ENCODE measurements at places on chromosomes 16 and 17. TPM values are rescaled to one million over a fixed set of nuclear protein-coding genes. Genes with fewer than 3 reads are reported as not detected.
A peak's percentile ranks its signal among the peaks of the same experiment; 100 is the strongest.

DNA sequence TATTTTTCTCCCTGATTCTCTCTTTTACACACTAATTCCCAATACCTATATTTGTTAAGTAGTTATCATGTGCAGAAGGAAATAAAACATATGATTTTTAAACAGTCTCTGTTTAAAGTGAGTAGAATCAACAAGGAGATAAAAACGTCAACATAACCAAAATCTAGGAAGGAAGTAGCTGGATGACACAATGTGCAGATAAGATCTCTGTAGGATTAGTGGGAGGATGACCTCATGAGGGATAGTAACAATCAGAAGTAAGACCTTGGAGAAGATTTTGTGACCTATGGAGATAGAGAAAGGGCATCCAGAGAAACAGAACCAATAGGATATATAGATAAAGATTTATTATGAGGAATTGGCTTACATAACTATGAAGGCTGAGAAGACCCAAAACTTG, 262.6 kb upstream of the CDH11 start:
- H3K27ac ChIP-seq, result no peak overlapping the region
- H3K36me3 ChIP-seq, result no peaks in the 10 kb centered on the region
- H3K4me3 ChIP-seq, result no peak overlapping the region

DNA sequence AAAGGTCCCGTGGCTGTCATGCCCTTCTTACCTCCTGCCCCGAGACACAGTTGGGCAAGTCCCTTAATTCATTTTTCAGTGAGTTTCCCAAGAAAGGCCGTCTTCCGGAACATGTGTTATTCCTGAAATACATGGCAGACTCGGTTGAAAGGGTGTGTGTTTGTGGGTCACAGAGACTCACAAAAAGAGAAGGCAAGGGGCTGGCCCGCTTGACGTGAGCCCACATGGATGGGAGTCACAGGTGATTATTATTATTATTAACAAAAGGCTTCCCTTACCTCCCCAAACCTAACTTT, 34.1 kb upstream of the CCR7 start:
- no peak overlapping the region for H3K27ac ChIP-seq
- no peaks in the 10 kb centered on the region for H3K4me1 ChIP-seq
- no peak for DNase-seq
- H3K4me3 ChIP-seq, result no peak overlapping the region

DNA sequence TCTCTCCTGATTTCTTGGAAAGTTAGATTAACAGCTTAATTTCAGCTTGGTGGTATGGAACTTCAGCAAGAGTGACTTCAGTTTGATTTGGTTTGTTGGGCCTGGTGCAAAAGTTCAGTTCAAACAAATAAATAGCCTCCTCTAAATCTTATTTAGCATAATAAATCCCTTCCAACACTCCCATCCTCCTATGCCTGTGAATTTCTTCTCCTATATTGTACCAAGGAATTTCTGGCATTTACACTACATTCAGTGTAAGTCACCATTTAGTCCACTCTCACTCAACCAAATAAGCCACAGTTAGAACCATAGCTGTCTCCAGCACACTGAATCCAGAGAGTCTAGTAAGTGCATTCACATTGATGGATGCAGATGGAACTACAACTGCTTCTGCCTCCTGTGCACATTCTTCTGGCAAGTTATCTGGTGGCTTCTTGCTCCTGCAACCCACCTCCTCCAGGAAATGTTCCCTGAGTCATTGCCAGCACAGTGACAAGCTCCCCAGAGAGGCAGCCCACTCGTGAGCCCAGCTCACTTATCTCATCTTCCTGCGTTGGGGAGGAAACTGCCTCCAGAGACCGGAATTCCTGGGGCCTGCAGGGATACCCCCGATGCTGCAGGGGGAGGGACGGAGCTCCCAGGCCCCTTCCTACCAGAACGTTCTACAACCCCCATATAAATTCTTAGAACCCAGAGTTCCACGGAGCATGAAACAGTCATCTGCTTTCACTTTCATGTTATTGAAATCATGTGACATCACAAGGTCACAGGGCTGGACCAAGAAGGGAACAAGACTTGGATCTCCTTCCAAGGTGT, 318.3 kb downstream of the PHKB start:
- no peak for DNase-seq
- H3K36me3 ChIP-seq, result no peaks in the 10 kb centered on the region
- no peaks in the 10 kb centered on the region for H3K27me3 ChIP-seq
- no peak overlapping the region for H3K27ac ChIP-seq
- H3K4me1 ChIP-seq, result no peaks in the 10 kb centered on the region
- peak overlapping the region; percentile 49 for H3K4me3 ChIP-seq

DNA sequence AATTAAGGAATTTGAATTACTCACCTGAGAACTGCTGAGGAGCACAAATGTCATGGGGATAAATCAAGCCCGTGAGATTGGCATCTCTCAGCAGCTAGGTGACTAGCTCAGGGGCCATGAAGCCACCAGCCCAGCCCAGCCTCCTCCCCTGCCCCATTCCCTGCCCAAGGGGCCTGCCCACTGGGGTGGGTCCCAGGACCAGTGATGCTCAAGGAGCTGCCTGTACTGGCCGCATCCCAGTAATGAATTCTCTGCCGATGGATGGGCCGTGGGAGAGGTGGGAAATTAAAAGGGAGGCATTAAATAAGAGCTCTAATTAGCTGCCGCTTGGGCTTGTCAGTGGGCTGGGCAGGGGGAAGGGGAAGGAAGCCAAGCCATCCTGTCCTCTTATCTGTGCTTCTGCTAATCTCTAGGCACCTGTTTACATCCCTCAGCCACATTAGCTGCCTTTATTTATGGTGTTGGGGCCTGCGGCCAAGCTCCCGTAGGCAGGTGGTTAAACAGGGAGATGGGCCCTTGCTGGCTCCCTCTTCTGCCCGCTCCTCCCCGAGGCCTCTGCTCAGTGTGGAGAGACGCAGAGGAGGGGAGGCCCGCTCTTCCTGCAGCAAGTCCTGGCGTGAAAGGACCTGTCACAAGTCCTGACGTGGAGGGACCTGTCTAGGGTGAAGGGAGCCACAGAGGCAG, 48.8 kb downstream of the PIPOX start:
- peaks cover 97% of the 10 kb centered on the region for H3K36me3 ChIP-seq
- H3K27ac ChIP-seq, result no peak overlapping the region
- no peaks in the 10 kb centered on the region for H3K27me3 ChIP-seq
- no peaks in the 10 kb centered on the region for H3K4me1 ChIP-seq
- DNase-seq, result no peak

GRCh38 chr16:25625620-25626019, 66.1 kb upstream of the HS3ST4 start:
- no peaks in the 10 kb centered on the region for H3K4me1 ChIP-seq
- H3K36me3 ChIP-seq, result no peaks in the 10 kb centered on the region
- no peak overlapping the region for H3K4me3 ChIP-seq
- no peak overlapping the region for H3K27ac ChIP-seq
- H3K27me3 ChIP-seq, result no peaks in the 10 kb centered on the region

DNA sequence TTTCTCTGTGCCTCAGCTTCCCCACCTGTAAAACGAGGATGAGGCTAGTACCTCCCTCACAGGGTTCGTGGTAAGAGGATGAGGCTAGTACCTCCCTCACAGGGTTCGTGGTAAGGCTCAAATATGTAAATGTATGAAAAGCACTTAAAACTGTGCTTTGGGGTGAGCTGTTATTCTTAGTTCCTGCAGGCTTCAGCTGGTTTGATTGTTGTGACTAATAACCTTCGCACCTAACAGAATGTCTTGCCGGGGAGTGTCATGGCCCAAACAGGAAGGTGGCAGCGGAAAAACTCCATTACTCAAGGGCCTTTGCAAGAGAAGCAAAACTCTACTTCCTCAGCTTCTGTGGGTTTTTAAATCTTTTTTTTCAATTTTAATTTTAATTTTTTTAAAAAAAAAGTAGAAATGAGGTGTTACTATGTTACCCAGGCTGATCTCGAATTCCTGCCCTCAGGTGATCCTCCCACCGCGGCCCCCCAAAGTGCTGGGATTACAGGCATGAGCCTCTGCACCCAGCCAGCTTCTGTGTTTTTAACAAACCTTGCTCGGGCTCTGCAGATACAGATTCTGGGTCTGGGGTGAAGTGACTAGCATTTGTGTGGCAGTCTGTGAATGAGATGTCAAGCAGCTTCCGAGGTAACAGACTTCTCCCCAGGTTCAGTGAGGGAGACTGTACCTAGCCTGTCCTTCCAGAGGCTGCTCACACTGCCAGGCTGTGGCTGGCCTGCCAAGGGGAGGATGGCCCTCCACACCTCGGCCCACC, 103.0 kb downstream of the RAB11FIP4 start:
- H3K4me3 ChIP-seq, result no peak overlapping the region
- no peaks in the 10 kb centered on the region for H3K36me3 ChIP-seq
- H3K4me1 ChIP-seq, result no peaks in the 10 kb centered on the region
- no peak for DNase-seq

GRCh38 chr16:67718668-67719047, 458 bp downstream of the GFOD2 start:
- H3K27me3 ChIP-seq, result no peaks in the 10 kb centered on the region
- DNase-seq, result no peak
- H3K4me1 ChIP-seq, result no peaks in the 10 kb centered on the region

DNA sequence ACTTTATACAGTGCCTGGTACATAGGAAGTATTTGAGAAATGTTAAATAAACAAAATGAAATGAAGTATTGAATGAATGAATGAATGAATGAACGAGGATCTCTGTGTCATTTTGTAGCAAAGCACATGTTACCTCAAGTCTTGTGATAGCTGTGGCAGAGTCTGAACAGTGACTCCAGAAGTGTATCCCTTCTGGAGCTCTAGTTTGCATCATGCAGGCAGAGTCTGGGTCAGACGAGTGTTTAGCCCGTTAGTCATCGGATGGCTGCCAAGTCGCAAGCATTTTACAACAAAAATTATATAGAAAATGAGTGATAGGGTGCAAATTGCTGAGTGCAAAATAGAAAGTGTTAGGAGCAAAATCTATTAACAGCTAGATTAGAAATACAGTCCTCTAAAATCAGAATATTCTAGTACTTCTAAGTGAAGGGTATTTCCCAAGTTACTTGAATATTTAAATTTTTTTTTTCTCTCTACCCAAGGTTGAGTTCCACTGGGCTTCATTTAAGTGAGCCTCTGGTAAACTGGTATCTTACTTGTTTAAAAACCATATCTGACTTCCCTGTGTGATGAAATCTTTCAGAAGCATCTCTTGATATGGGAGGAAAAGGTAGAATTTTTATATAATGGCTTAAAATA, 113.3 kb downstream of the FTO start:
- peaks cover 4% of the 10 kb centered on the region for H3K4me1 ChIP-seq

DNA sequence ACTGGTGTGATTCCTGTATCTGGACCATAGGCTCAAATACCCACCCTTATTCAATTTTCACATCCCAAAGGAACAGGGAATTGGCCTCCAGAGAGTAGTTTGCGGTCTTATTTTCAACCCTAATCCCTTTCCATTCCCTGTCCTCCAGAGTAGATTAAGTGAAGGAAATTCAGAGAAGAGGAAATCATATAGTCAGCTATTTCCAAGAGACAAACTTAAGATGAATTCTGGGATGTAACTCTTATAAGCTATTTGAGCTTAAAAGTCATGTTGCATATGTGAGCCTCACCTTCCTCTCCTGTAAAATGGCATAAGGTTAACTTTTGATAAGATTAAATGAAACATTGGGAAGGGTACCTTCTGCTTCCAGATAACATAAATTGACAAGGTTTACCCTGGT, 37.4 kb upstream of the ADAMTS18 start:
- no peak overlapping the region for H3K27ac ChIP-seq
- no peaks in the 10 kb centered on the region for H3K36me3 ChIP-seq
- no peak for DNase-seq
- H3K4me1 ChIP-seq, result no peaks in the 10 kb centered on the region

- H3K4me1 ChIP-seq, result no peaks in the 10 kb centered on the region
- no peaks in the 10 kb centered on the region for H3K27me3 ChIP-seq
- H3K27ac ChIP-seq, result no peak overlapping the region
- H3K36me3 ChIP-seq, result peaks cover 74% of the 10 kb centered on the region
Observed at GRCh38 chr17:80212962-80213642, 7.0 kb downstream of the SGSH start.

DNA sequence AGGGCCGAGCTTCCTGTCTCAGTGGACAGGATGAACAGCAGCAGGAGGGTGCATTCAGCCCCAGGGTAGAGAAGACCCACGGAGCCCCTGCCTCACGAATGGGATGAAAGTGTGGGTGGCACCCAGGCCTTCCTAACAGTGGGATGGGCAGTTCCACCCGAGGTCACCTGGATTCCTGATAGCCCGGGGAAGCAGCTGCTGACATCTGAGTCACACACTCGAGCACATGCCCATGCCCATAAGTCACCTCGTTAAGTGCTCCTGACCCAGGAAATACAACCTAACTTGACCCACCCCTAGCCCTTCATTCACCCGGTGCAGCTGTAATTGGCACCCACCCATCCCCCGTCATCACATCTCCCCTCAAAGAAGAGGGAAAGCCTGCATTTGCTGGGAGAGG, 85.3 kb upstream of the FOXF1 start:
- no peaks in the 10 kb centered on the region for H3K27me3 ChIP-seq
- no peak for DNase-seq
- no peak overlapping the region for H3K4me3 ChIP-seq
- H3K4me1 ChIP-seq, result no peaks in the 10 kb centered on the region
- H3K36me3 ChIP-seq, result no peaks in the 10 kb centered on the region

GRCh38 chr16:57273359-57273758, 11.1 kb downstream of the PLLP start:
- DNase-seq, result no peak
- H3K4me3 ChIP-seq, result no peak overlapping the region
- no peaks in the 10 kb centered on the region for H3K27me3 ChIP-seq
- no peaks in the 10 kb centered on the region for H3K36me3 ChIP-seq

DNA sequence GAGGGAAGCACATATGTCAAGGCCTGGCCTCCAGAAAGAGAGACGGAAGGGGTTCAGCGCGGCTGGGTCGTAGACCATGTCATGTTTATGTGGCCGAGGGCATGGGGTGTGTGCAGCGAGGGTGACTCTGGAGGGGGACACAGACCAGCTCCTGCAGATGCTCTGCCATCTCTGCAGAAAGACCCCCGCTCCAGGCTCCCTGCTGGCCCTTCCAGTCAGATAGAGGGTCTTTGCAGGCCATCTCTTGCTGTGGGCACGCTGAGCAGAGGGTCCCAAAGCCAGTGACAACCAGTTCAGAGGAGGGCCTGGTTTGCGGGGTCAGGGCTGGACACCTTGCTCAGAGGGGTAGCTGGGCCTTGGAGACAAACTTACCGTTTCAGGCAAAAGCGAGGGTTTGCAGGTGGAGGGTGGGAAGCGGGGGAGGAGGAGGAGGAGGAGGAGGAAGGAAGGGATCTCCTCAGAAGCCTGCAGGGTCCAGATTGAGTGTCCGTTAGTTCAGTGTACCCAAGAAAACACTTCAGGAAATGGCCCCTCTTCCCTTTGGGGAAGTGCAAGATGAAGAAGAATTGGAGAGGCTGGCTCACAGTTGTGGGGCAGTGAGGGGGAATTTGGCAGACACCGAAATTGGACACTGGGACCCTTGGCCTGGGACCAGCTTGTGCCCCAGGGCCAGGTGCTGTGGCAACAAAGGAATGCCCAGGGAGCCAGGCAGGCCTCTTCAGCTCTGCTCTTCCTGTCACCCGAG, 102.8 kb downstream of the CMIP start:
- H3K36me3 ChIP-seq, result no peaks in the 10 kb centered on the region
- peaks cover 3% of the 10 kb centered on the region for H3K4me1 ChIP-seq
- no peak overlapping the region for H3K4me3 ChIP-seq
- no peak overlapping the region for H3K27ac ChIP-seq
- H3K27me3 ChIP-seq, result no peaks in the 10 kb centered on the region

SLFN11 gene
- total RNA-seq, result 30.3 TPM

POLR2A gene
- total RNA-seq, result 69.5 TPM

ST6GALNAC2 gene
- 15.8 TPM for total RNA-seq

CBX8 gene
- total RNA-seq, result 1.1 TPM

LRRC37A3 gene
- total RNA-seq, result 4.3 TPM

TBC1D3C gene
- not detected for total RNA-seq

CFAP52 gene
- total RNA-seq, result not detected

MPO gene
- total RNA-seq, result 1.8 TPM

TBC1D24 gene
- total RNA-seq, result 22.5 TPM

ZFHX3 gene
- 34.8 TPM for total RNA-seq

CCDC144A gene
- total RNA-seq, result 0.43 TPM

ALOX12B gene
- not detected for total RNA-seq

RCVRN gene
- total RNA-seq, result not detected

DOK4 gene
- 40.2 TPM for total RNA-seq

TRPV3 gene
- 0.11 TPM for total RNA-seq
